ENCODE measurements at places on chromosomes 2 and 18.

DNA sequence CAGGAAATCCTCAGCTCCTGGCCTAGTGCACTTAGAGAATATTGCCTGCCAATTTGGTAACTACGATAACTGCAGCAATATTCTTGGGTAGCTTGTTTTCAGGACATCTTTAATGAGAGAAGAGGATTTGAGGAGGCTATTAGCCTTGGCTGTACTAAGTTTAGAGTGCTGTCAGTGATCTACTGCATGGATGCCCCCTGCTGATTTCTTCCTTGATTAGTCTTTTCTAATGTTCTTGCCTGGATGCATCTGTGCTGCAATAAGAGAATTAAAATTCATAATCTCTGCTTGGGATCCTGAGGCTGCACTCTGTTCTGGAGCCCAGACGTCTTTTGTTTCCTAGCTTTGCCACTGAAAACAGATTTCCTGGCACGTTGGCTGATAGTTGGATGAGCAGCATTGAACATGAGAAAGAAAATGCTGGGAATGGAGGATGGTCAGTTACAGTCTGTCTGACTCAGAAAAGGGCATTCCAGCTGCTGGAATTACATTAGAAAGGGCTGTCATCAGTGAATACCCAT, 115.4 kb downstream of the CCDC85A start:
- no peak for DNase-seq

- DNase-seq, result peak; percentile 83
Observed at GRCh38 chr2:162473-163382, 101.1 kb downstream of the SH3YL1 start.

- peak; percentile 84 for DNase-seq
Observed at GRCh38 chr2:44358503-44358902, 2.8 kb downstream of the PREPL start.

GRCh38 chr18:70423120-70423519, 134.3 kb downstream of the SOCS6 start:
- DNase-seq, result no peak

DNA sequence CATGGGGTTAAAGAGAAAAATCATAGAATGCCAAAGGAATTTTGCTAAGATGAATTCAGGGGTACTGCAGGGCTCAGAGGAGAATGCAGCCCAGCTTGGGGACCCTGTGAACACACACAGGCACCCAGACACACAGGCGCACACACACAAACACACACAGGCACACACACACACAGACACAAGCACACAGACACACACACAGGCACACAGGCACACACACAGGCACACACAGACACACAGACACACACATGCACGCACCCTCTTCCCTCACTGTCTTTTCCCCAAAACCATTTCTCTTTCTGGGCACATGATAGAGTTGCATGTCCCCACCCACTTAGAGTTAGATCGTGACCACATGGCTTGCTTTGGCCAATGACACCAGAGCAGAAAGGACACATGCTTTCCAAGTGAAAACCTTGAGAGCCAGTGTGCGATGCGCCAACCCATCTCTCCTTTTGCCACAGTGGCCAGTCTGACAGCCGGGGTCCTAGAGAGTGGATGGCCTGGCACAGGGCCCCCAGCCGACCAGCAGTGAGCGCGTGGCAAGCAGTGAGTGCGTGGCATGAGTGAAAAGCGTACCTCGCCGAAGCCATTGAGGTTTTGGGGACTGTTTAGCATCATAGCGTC, 163.3 kb downstream of the KLHL29 start:
- DNase-seq, result no peak

GRCh38 chr2:58283931-58284330, 42.8 kb upstream of the FANCL start:
- DNase-seq, result no peak

DNA sequence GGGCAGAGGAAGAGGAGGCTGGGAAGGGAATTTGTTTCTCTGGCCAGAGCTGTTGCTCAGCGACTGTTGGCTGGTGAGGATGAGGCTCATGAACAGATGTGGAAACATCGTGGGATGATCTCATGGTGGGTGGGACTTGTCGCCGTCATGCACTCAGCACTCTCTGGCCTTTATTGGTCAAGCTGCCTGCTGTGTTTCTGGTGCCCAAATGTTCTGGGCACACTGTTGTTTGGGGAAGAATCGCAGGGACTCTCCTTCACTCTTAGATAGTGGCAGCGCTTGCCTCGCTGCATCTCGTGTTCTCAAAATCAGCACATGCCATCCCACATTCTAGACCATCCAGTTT, 145.6 kb downstream of the AGAP1 start:
- DNase-seq, result peak; percentile 4

- DNase-seq, result no peak
Observed at GRCh38 chr2:181203916-181204315, 223.5 kb downstream of the UBE2E3 start.

DNA sequence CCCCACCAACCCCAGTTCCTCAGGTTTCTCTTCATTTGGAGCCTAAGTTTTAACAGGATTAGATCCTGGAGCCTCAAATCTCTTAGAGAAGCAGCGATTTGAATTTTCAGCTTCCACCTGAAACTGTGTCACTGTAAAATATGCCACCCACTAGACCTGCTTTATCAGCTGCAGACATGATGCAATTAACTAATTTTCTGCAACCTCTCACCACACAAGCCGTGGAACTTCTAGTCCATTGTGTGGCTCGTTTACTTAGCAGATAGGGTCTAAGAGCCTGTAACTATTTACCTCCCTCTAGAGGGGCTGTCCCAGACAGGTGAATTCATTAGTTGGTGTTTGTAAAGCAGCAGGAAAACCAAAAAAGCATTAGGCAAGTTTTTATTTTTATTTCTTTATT, 31.6 kb upstream of the FZD5 start:
- no peak for DNase-seq

Data from SW480 (cell line).